Activated naive CD4-positive, alpha-beta T cell (primary cell): ENCODE measurements at places on chromosomes 11 and 22.

DNA sequence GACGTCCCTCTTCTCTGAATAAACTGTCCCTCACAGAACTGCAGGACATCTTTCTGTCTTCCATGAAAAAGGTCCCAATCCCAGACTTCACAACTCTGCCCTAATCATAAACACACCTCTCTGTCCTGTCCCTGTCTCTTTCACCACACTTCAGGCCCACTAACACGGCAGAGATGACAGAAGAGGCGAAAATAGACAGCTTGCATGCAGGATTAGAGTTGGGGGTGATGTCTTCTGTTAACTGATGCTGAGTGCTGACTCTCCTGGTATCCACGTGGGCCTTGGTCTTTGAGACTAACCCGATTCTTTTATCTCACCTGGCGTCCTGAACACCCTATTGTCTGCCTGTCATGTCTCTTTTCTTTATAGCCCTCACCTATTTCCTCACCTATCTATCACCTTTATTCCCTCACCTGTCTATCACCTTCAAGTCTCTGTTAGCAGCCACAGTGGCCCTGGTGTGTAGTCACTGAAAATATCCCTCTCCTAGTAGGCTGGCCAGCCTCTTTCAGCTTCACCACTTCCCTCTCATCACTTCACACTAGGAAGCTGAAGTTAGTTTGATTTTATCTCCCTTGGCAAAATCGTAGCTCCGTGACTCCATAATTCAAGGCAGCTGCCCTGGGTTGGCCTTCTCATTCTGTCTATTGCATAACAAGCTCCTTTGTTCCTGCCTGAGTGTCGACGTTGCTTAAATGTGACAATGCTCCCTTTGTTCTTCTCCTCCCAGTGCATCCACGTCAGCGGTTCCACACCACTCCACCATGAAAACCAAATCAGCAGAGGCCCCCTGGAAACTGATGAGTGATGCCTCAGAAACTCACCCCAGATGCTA, 30.6 kb upstream of the DRD2 start:
- no peak for DNase-seq

- DNase-seq: no peak
Measured at GRCh38 chr11:95778699-95779098, 10.9 kb downstream of the FAM76B start.

- DNase-seq: no peak
Measured at GRCh38 chr11:69075421-69076128, 26.8 kb downstream of the TPCN2 start.

DNA sequence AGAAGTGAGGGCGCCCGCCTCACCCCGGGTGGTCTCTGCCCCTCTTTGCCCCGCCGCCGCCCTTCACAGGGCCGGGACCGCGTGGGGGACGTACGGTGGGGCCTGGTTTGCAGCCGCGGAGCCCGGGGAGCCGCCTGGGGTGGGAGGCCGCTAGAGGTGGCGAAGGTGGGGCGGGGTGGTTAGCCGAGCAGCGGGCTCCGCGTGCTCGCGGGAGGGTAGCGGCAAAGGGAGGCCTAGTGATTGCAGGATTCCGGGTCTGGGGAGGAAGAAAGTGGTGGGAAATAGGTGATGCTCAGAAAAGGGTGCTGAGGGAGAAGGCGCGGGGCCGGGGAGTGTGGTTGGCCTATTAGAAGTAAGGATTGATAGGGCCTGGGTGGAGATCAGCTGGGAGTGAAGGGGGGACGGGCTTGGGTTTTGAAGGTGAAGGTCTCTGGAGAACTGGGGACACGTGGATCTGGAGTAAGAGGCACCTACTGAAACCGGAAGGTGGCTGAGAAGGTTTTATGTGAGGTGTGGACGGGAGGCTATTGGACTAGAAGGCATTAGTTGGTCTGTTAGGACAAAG, 571 bp downstream of the FAR1 start:
- DNase-seq: peak; percentile 30

DNA sequence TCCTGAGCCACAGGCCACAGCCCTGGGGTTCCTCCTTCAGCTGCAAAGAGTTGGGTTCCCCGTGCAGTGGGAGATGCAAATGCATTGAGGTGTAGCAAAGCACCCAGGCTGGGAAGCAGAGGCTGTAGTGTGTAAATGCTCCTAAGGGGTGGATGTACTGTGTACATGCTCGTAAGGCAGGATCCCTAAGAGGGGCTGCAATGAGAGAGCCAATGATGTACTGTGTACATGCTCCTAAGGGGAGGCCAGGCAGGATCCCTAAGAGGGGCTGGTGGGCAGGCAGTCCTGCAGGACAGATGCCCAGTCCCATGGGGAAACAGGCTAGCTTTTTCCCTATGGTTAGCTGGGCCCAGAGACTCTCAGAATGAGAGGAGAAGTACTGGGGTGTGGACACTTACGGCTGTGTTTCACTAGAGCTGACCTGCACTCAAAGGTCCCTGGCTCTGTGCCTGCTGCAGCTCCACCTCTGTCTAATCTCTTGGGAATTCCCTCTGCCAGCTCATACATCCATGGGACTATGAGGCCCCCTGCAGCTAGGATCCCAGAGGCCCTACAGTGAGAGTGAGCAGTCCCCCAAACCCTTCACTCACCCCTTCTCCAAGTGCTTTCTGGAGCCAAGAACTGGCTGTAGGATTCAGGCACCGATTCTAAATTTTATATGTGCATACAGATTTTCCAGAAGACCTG, 261.9 kb upstream of the LUZP2 start:
- DNase-seq: no peak

- no peak for DNase-seq
Measured at GRCh38 chr22:46946383-46946962, 184.0 kb downstream of the TBC1D22A start.

DNA sequence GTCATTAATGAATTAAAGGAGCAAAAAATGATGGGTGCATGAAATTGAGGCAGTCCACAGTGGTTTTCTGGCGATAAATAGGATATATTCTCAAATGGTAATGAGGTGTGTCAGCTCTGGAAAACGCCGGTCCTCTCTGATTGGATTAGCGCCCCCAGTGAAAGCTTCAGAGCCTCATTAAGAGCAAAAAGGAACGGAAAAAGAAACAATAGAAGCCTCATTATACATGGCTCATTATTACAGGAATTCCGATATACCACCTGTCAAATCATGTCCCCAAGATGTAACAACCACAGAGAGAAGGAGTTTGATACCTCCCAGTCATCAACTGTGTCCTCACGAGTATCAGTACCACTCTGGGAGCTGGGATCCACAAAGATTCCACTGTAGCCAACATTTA, 175.7 kb upstream of the PITPNB start:
- no peak for DNase-seq

DNA sequence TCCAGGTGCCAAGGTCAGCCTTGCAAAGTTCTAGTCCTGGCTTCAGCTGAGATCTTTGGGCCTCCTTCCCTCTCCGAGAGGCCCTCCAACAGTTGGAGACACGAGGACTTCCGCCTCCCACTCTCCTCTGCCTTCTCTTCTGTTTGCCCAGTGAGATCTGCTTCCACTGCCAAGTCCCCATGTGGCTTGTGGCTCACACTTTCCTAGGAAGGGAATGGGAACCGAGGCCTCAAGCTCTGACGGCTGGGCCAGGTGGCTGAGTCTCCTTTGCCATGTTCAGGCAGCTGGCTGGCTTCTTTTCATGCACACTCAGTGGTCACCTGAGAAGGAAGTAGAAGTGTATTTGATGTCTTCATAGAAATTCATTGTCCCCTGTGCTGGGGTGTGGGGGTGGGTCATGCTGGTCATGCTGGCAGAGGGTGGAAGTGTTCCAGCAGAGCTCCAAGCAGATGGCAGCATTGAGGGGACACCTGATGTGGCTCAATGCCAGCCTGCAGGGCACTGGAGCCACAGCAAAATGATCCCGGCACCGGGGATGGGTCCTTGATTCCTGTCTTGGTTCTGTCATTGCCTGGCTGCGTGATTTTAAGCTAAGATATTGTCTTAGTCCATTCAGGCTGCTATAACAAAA, 130.4 kb downstream of the ADAMTS15 start:
- no peak for DNase-seq

- no peak for DNase-seq
Measured at GRCh38 chr22:17637490-17638181, 921 bp upstream of the BCL2L13 start.

GRCh38 chr22:31615940-31616314, 46.1 kb downstream of the PISD start:
- no peak for DNase-seq

- no peak for DNase-seq
Measured at GRCh38 chr11:72001834-72002591, 3.3 kb downstream of the IL18BP start.
